ENCODE measurements at places on chromosomes 5 and 9.

DNA sequence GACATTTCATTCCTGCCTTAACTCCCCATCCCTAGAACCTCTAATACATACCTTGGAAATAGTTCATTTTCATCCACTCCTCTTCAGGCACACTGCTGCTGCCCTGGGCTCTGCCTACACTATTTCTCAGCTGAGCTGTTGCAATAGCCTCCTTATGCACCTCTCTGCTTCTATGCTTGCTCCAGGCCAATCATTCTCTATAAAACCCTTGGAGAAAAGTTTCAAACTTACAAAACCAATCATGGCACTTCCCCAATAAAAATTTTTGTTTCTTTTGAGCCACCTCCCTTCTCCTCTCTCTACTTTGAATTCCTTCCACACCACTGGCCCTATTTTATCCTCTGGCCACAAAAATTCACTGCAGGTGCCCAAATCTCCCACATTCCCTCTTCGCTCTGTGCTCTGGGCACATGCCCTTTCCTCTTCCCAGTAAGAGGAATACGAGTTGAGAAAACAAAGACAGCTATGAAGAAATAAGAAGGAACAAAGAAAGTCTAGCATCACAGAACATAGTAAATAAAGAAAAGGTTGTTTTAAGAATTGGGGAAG is 301.4 kb downstream of the ELAVL2 start:
- no peak for DNase-seq

GRCh38 chr5:178563621-178564020 is 26.6 kb downstream of the COL23A1 start:
- DNase-seq = no peak

DNA sequence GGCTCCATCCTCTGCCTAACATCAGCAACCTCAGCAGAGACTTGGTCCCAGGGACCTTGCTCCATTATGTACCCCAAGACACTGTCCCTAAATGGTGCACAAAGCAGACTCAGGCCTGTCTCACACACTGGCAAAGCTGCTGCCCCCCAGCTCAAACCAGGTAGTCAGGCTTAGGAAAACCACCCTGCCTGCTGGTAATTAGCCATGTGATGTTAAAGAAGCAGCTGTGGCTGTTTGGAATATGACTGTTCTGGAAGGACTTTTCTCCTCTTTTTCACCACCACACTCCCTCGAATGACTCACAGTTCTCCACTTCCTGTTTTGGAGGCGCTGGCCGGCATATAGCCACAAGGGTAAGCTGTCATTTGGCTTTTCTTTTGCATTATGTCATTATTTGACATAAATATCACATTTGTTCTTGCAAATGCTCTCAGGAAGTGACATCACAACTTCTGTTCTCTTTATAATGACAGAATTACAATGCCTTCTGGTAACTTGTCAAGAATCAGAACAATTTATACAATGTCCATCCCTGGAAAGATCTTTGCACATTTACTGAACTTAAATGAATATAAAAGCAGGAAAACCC is 113.9 kb downstream of the SUSD1 start:
- DNase-seq = peak; percentile 87

GRCh38 chr5:150777685-150778084 is 872 bp upstream of the SMIM3 start:
- DNase-seq = no peak

DNA sequence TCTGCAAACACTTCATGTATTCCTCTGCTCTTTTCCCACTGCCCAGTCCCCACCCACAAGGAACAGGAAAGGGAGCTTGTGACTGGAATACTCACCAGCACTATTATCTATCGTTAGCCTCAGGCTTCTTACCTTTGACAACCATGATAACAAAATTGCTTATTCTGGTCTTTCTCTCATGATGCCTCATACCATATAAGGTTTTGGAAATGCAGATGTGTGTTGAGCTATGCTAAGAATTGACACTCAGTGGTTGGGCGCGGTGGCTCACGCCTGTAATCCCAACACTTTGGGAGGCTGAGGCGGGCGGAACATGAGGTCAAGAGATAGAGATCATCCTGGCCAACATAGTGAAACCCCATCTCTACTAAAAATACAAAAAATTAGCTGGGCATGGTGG is 25.4 kb downstream of the SOX30 start:
- DNase-seq = no peak
